Hypothalamus (tissue), 51 donors: ENCODE measurements at places on chromosomes 6 and 20.

- DNase-seq = peak; percentile 69
Observed at GRCh38 chr6:170295510-170296422, 4.9 kb upstream of the DLL1 start.

DNA sequence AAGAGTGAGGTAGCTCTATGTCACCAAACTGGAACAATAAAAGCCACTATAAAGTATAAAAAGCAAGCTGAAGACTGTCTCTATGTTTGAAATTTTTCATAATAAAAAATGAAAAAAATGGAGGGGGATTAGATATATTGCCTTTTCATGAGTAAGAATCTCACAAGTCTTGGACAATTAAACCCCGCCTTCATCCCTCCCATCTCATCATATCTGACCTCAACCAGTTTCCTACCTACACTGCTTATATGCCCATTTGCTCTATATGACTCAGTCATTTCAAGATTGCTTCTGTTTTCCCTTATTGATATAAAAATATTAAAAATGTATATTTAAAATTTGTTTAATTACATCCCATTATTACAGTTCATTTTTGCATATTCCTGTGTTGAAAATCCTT, 2.9 kb upstream of the TRIM39 start:
- DNase-seq = no peak

DNA sequence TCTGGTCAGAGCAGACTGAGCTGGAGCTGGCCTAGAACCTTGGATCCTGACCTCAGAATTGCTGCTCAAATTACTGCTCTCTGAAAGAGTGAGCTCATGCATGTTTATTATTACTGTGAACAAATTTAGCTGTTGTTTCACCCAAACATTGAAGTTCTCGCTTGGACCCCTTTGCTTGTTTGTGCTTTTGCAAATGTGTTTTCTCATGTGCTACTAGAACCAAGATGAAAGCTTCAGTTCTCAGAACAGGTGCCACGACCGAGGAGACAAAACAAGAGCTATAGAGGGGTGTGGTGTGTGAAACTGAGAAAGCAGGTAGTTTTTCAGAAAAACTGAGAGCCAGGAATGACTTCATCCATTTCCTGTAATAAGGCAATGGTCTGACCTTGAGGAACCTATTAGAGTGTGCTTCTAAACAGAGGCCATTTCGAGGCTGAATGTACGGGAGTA, 50.0 kb upstream of the ESR1 start:
- no peak for DNase-seq

GRCh38 chr6:1621070-1621701, 11.5 kb downstream of the FOXC1 start:
- DNase-seq = no peak

DNA sequence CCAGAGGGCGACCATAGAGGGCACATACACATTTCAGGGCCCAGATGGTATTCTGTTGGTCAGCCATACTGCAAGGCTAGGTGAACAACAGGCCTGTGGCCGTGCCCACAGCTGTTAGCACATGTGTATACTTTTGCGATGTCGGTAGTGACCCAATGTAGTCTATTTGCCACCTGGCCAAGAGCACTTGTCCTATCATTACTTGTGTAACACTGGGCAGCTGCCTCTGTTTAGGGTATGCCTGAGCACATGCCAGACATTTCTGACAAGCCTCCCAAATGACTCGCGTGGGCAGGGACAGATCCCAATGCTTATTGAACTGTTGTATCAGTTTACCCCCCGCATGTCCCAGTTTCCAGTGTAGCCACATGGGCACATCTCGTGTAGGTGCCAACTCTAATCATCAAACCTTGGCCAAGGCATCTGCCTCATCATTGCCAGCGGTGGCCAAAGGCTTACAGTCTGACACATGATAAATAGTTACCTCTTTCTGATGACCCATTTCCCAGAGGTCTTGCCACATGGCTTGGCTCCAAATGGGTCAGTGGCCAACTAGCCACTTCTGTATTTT, 74.4 kb upstream of the FBXL4 start:
- no peak for DNase-seq

DNA sequence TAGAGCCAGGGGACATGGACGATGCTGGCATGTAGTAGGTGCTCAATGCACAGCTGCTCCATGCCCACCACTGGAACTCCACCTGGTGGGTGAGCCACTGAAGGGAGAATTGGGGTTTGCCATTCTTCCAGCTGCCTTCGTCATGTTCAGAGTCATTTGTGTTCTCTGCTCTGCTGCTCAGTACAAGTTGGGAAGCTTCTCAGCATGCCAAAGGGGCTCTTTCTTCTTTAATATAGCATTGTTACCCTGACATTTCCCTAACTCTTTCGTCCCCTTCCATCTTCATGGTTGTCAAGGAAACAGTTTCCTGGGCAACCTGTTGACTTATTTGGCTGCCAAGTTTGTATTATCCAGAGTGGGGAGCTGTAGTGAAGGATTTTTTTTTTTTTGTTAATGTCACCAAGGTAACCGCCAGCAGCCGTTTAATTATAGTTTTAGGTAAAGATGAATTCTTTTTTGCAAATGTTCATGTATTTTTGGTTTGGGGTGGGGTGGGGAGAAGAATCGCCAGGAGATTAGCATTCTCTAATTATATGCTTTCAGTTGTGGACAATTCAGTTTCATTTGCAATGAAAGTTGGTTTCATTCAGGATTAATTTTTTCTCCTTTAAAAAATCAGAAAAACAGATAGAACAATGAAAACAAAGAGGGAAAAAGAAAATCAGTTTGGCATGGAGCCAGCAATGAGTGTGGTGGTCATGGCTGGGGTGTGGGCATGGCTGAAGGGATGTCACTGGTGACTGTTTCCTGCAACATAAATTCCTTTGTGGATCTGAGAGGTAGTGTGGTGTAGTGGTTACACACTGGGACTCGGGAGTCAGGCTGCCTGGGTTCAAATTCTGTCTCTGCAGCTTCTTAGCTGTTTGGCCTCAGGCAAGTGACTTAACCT, 73.0 kb upstream of the KCNG1 start:
- no peak for DNase-seq

DNA sequence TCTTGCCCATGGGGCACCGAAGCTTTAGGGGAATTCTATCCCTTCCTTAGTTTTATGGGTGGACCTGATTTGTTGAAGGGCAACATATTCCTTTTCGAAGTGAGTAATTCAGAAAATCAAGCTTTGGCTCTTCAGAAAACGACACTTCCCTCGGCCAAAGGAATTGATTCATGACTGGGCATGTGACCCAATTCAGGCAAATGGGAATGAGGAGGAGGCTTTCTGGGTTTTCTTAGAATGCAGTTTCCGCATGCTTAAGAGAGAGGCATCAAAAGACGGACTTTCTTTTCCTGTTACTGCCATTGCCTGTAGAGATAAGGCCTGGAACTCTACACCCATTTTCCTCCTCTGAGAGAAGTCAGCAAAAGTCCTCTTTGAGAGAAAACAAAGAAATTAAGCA, 179.5 kb downstream of the RFPL4B start:
- DNase-seq = no peak

DNA sequence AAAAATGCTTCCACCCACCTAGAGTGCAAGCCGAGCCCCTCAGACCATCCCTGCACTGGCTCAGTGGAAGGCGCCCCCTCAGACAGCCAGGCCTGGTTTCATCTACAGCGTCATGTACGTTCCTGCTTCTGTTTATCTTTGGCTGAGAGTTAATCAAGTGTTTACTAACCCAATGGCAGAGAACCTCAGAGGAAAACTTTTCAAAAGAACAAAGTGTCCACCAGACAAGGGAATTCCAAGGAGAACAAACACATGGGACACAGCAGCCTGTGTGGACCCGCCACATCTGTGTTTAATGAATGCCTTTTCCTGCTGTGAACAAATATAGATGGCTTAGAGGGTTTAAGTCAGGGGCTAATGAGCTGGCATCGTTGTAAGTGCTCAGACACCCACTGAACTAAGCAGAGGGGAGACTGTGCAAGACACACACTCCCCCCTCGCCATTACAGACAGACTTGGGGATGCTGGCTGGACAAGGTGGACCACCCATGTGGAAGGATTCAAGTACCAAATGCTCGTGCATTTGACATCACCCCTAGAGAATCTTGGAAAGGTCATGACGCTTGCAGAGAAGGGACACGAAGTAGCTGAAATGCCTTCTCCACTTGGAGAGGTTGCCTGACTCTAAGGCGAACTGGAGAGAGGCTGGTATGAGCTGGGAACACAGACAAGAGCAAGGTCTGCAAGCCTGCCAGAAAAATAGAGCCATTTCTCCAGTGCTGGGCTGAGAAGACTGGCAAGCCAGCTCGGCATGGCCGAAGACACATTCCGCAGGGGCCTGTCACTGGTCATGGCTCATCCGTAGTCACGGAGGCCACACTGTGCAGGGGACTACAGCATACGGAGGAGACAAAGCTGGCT, 53.5 kb upstream of the NXT1 start:
- DNase-seq = no peak

DNA sequence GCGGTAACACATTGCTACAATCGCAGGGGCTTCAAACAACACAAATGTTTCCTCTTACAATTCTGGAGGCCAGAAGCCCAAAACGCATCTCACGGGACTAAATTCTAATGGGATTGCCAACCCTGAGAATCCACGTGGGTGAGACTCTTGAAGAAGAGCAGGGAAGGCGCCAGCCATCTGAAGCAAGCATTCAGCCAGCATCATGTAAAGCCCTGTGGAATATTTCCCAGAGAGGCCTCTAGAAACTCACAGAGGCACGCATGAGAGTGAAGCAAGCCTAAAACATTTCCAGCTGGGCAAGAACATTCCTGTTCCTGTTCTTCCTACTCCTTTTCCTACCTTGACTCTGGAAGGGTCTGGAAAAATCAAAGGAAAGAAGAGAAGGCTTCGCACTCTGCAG, 19.6 kb upstream of the FNDC1 start:
- no peak for DNase-seq

GRCh38 chr20:31922181-31922580, 29.7 kb downstream of the PDRG1 start:
- DNase-seq = no peak

- DNase-seq = no peak
Observed at GRCh38 chr6:39929733-39930461, 4.4 kb downstream of the MOCS1 start.
